ENCODE measurements at places on chromosomes 7 and 10.

DNA sequence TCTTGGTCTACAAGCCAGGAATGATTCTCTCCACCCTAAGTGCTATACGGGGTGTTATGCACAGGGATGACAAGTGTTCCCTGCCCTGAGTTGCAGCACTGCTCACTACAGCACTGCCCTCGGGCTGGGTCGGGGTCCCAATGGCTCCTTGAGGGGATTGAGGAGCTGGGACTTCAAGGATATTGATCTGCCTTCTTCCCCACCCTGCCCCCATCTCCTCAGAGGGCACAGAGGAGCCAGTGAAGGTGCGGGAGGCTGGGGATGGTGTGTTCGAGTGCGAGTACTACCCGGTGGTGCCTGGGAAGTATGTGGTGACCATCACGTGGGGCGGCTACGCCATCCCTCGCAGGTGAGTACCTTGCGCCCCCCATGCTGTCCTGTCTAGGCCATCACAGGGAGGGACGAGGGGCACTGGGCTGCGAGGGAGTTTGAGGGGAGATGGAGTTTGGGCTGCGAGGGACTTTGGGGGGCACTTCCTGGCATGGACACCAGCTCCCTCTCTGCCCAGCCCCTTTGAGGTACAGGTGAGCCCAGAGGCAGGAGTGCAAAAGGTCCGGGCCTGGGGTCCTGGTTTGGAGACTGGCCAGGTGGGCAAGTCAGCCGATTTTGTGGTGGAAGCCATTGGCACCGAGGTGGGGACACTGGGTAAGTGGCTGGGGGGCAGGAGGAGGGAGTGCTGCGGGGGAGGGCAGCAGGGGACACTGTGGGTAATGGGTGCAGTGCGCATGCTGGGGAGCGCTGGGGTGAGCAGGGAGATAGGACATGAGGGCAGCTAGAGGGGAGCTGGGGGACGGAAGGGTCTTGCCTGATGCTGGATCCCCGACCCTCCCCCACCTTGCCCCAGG is 10.3 kb downstream of the FLNC start:
- no peak for DNase-seq

DNA sequence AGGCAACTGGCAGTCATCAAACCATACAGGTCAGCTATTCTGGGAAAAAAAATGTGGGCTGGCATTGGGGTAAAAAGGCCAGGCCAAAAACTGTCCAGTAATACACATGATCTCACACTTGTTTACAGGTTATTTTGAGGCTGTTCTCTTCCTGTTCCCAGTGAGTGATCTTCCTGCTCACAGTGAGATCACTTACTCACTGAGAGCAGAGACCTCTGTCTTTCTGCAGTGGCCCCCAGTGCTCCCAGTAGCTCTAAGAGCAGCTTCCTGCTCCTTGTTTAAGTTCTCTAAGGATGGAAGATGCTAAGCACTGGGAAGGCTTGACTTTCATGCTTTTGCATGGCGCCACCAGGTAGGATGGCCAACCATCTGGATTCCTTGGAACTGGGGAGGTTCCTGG is 93.5 kb upstream of the KIAA1217 start:
- no peak for DNase-seq

- DNase-seq, result no peak
Measured at GRCh38 chr7:118573085-118573484, 348.6 kb downstream of the ANKRD7 start.

GRCh38 chr7:18610331-18610948 is 114.9 kb downstream of the HDAC9 start:
- no peak for DNase-seq

DNA sequence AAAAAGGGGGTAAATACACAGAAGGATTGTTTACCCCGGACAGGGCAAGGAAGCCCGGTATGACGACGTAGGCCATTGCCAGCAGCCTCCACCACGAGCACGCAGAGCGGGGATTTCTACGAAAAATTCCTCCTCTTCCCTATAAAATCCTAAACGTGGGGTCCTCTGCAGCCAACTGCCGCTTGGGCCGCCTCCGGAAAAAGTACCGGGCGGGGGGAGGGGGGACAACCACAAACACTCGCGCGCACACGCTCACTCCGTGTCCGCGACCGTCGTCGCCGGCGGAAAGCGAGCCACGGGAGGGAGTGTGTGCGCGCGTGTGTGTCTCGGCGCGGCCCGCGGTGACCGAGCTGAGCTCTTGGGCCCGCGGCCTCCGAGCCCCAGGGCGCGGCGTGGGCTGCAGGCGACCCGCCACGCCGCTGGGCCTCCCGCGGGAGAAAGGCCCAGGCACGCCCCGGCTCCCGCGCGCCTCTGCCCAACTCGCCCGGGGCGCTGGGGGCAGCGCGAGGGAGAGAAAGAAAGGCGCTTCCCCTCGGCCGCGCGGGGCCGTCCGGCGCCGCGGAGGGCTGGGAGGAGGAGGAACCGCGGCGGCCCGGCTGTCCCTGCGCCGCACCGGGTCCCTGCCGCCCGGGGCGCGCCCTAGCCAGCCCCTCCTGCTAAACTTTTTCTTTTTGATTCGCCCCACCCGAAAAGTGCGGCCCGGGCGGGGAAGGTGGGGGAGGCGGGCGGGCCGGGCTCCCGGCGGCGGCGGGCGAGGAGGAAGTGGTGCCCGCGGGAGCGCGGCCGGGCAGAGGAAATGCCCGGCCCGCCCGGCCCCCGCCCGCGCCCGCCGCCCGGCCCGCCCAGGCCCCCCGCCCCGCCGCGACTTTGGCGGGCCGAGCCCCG is 1.5 kb downstream of the CTBP2 start:
- DNase-seq, result no peak

- peak; percentile 34 for DNase-seq
Measured at GRCh38 chr7:128791121-128791971, at the start of gene CCDC136. CCDC136 (plus strand) TSS chr7:128791968; CDS start chr7:128792412, 444 bp downstream.

DNA sequence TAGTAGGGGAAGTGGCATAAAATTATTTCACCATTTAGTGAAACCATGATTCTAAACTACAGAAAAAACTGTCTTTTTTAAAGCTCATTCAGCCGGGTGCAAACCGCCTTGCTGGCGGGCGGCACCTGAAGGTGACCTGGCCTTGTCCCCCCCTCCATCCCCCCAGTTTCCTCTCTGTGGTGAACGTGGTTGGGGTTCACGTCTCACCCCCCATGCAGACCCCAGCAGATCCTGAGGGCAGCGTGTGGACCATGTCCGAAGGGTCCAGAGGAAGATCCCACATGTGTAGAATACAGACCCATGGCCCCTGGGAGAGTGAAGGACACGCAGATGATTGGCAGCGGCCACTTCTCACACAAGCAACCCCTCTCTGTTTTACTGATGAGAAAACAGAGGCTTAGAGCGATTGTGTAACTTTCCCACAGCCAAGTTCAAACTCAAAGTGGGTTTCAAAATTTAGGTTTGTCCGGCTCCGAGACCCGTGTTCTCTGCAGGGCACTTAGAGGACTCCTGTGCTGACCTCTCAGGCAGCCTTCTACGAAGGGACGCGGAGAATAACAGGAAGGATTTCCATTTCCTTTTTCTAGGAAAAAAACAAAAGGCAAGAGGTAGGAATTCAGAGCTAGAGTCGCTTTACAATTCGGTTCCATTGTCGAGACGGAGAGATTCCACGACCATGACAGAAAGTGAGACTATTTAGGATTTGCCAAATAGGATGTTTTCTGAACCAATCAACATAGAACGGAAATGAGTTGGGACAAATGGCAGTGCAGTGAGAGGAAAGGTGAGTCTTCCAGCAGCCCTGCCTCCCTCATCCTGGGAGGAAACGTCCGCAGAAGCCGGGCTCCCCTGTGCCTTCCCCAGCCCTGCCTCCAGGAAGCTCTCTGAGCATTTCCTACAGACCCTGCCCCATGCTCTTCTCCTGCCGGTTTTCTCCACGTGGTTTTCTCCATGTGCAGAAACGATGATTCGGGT is 67.6 kb upstream of the PITRM1 start:
- DNase-seq, result no peak

- DNase-seq, result no peak
Measured at GRCh38 chr7:45131891-45132290, 20.4 kb upstream of the TBRG4 start.

DNA sequence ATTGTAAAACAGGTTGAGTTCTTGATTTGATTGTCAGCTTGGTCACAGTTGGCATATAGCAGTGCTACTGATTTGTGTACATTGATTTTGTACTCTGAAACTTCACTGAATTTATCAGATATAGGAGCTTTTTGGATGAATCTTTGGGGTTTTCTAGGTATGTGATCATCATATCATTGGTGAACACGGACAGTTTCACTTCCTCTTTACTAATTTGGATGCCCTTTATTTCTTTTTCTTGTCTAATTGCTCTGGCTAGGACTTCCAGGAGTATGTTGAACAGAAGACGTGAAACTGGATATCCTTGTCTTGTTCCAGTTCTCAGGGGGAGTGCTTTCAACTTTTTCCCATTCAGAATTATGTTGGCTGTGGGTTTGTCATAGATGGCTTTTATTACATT is 86.9 kb downstream of the EXOC4 start:
- no peak for DNase-seq

DNA sequence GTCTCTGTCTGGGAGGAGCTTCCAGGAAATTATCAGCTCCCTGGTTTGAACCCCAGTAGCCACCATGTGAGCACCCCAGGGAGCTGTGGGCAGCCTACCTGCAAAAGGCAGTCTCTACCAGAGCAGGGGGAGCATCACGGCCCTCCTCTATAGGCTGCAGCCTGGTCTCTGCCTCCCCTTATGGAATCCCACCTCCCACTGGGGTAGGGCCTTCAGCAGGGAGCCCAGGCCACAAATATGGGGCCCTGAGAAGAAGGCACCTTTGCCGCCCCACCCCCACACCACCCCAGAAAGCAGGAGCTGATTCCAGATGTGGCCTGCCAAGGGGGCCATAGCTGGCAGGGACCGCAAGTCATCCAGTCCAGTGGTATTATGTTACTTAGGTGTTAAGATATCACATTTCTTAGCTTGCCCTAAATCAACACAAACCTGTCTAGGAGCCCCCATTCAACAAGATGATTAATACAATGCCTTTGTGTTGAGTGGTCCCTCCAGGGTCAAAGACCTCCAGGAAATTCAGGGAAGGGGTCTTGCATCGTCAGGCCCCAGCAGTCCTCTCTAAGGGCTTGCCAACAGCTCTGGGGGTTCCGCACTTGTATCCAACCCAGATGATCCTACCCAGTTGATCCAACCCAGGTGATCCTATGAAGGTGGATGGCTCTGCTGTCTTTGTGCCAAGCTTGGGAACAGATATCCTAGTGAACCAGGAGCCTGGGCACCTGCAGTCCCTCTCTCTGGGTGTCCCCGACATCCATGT is 114.9 kb downstream of the OAT start:
- DNase-seq, result no peak

DNA sequence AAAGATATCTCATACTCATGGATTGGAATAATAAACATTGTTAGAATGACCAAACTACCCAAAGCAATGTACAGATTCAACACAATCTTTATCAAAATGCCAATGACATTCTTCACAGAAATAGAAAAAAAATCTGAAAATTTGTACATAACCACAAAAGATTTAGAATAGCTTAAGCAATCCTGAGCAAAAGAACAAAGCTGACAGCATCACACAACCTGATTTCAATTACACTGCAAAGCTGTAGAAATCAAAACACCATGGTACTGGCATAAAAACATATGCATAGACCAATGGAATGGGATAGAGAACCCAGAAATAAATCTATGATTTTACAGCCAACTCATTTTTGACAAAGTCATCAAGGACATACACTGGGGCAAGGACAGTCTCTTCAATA is 130.0 kb upstream of the TMEM72 start:
- no peak for DNase-seq
